ENCODE measurements at places on chromosomes 11 and 22. TPM values are rescaled to one million over a fixed set of nuclear protein-coding genes. Genes with fewer than 3 reads are reported as not detected.

Gene C11orf16
- total RNA-seq = not detected

Gene DCHS1
- total RNA-seq = 0.14 TPM

Gene DNAJB13
- 0.26 TPM for total RNA-seq

Gene ATXN10
- 93.6 TPM for total RNA-seq

Gene ROBO3
- total RNA-seq = 5.3 TPM

Gene HTR3B
- total RNA-seq = not detected

Gene BATF2
- total RNA-seq = 0.33 TPM

Gene DMC1
- total RNA-seq = 16.9 TPM

Gene PKDREJ
- total RNA-seq = not detected

Gene GVQW3
- total RNA-seq = 3.5 TPM

Gene IRAG1
- not detected for total RNA-seq

Gene SCN3B
- not detected for total RNA-seq

Gene OR6T1
- not detected for total RNA-seq

Gene RBMXL2
- total RNA-seq = not detected

Gene NAALAD2
- not detected for total RNA-seq

Gene SLC5A12
- not detected for total RNA-seq

Gene APOL5
- not detected for total RNA-seq

Gene GCAT
- 14.9 TPM for total RNA-seq

Gene SAA1
- not detected for total RNA-seq

Gene TBC1D22A
- 44.9 TPM for total RNA-seq

Gene CHADL
- 0.12 TPM for total RNA-seq

Gene LRRC4C
- not detected for total RNA-seq

Gene MS4A18
- total RNA-seq = not detected

Gene FBLN1
- 0.42 TPM for total RNA-seq

Gene RAG2
- not detected for total RNA-seq

Gene HOATZ
- total RNA-seq = not detected

Gene TNNI2
- total RNA-seq = 1.0 TPM

Gene C22orf15
- total RNA-seq = 2.8 TPM

Gene OR2AG1
- not detected for total RNA-seq

Gene CSF2RB
- total RNA-seq = 3.0 TPM

Gene NXPE1
- not detected for total RNA-seq

Gene RFPL1
- not detected for total RNA-seq

Gene RFPL2
- total RNA-seq = 0.16 TPM

Gene PKP3
- total RNA-seq = 0.18 TPM

Gene NAA40
- total RNA-seq = 37.0 TPM

Gene SLC16A8
- total RNA-seq = not detected

Gene DBX1
- total RNA-seq = not detected

Gene UBQLNL
- 0.55 TPM for total RNA-seq
